ENCODE measurements at places on chromosomes 4 and X. TPM values are rescaled to one million over a fixed set of nuclear protein-coding genes. Genes with fewer than 3 reads are reported as not detected.
A peak's percentile ranks its signal among the peaks of the same experiment; 100 is the strongest.

Gene CT45A10
- not detected for polyA plus RNA-seq

Gene PAGE5
- not detected for polyA plus RNA-seq

Gene BMPR1B
- 1.1 TPM for polyA plus RNA-seq

Gene NXF2B
- polyA plus RNA-seq = not detected

Gene NPY1R
- polyA plus RNA-seq = not detected

DNA sequence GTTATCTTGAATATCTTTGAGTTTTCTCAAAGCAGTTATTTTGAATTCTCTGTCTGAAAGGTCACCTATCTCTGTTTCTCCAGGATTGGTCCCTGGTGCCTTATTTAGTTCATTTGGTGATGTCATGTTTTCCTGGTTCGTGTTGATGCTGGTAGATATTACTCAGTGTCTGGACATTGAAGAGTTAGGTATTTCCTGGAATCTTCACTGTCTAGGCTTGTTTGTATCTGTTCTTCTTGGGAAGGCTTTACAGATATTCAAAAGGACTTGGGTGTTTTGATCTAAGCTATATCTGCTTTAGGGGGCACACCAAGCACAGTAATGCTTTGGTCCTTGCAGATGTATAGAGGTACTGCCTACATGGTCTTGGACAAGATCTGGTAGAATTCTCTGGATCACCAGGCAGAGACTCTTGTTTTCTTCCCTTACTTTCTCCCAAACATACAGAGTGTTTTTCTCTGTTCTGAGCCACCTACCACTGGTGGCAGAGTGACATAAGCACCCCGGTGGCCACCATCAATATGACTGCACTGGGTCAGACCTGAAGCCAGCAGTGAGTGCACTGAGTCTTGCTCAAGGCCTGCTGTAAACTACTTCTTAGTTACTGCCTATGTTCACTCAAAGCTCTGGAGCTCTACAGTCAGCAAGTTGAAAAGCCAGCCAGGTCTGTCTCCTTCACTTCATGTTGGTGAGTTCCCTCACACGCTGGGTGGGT is 193.5 kb upstream of the AMOT start:
- DNase-seq = peak; percentile 2

DNA sequence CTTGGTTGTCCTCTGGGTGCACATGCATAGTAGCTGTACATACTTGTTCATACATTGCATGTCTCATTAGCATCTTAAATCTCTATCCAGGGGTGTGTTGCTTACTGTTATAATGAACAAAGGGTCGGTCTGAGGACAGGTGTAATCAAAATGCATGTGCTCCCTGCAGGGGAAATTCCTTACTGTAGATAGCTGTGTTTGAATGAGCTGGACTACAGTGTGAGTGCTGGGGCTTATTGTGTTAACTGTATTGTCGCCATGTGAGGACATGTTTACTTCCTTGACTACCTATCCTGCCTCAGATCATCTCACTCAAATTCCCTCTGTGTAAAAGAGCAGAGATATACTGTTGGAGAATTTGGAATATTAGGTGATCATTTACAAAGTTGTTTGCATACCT is 98.7 kb downstream of the KLHL34 start:
- peak; percentile 0 for DNase-seq

GRCh38 chrX:23292354-23292987 is 42.2 kb upstream of the PTCHD1 start:
- no peak for DNase-seq

GRCh38 chrX:117510453-117510852 is 606.2 kb downstream of the KLHL13 start:
- no peak for DNase-seq

- DNase-seq = no peak
Observed at GRCh38 chrX:7219153-7219705, 71.3 kb upstream of the PUDP start.

DNA sequence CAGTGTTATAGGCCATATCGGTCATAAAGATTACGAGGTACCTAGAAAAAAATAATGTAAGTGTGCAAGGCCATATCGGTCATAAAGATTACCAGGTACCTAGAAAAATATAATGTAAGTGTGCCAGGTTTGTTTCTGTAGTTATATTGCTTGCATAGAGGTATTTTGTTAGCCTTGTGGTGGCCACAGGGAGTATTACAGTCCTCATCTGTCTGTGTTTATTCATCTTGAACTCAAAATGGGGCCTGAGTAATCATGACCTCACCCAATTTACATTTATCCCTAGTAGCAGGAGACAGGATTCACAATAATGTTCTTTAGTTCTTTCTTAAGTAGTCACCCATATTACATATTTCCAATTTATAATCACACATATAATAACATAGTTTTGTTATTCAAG is 459.7 kb downstream of the MID1IP1 start:
- peak; percentile 52 for DNase-seq

GRCh38 chr4:123972031-123972430 is 575.4 kb downstream of the SPRY1 start:
- DNase-seq = no peak

DNA sequence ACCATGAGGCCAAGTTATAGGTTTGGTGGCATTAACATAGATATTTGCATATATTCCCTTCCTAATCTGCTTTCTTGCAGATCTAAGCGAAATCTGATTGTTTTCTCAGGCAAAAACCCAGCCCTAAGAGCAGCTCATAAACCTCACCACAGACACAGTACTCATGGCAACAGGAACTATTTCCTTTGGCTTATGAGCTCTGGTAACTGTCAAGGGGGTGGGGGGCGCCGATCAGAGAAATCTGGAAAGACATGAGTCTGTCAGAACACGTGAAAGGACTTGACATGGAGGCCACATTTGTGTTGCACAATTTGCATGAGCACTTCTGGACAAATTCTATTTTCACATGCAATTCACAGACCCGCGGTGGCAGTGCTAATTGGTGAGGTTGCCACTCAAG is 83.7 kb downstream of the MGST2 start:
- no peak for DNase-seq

DNA sequence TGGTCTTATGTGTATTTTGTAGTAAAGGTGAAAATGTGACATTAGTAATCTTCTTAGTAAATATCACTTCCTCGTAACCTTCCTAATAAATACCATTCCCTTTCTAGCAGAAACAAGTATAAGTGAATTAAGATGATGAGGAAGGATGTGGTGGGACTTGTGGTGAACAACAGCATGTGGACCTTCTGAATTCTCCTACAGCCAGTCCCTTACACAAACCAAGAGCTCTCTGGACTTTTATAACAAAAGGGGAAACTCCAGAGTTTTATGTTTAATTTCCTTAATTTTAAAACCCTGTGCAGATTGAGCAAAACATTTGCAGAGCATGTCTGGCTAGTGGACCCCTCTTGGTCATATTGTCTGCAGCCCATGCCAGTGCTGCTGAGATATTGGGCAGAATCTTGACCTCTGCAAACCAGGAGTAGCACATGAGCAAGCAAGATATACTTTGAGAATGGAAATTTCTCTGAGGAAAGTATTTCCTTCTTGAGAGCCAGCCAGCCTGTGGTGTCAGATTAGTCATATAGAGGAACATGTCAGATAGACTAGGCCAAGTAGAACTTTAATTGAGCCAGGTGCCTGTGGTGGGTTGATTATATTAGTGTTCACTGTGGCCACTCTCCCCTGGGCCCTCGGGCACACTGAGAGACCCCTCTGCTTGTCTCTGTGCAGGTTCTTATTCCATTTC is 328.2 kb downstream of the DKK2 start:
- DNase-seq = peak; percentile 42

All from mammary epithelial cell (primary cell).